ENCODE measurements at places on chromosomes 3 and 15.
A peak's percentile ranks its signal among the peaks of the same experiment; 100 is the strongest.

GRCh38 chr15:84991014-84991712 lies 9.5 kb downstream of the PDE8A start:
- DNase-seq: no peak

DNA sequence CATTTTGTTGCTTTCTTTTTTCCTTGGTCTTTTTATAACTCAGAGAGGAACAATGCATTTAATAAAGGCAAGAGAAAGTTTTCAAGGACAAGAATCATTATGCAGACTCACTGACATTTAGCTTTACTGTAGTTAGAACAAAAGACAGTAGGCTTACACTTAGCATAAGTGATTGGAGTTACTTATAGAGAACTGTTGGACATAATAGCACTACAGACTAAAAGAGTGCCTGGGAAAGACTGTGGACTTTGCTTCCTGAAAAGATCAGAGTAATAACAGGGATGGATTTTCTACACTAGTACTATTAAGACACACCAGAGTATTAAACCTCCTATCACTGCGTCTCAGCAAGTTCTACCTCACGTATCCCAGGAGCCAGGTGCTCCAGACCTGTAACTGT lies 39.3 kb upstream of the SPRED1 start:
- no peak for DNase-seq

DNA sequence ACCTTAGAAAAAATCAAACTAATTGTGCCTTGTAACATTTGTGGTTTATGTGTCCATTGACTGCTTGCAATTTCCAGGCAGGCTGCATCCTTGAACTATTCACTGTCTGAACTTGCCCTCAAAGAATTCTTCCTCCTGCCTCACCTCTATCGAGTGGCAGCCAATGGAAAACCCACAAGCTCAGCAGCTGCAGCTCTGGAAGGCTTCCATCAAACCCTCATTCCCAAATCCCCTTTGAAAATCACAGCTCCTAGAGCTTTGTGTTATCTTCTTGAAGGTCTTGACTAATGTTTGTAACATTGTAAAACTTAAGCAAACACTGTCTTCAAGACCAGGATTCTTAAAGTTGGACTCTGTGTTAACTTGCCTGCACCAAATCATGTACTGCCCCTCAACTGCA lies 81.1 kb downstream of the FILIP1L start:
- no peak for DNase-seq

DNA sequence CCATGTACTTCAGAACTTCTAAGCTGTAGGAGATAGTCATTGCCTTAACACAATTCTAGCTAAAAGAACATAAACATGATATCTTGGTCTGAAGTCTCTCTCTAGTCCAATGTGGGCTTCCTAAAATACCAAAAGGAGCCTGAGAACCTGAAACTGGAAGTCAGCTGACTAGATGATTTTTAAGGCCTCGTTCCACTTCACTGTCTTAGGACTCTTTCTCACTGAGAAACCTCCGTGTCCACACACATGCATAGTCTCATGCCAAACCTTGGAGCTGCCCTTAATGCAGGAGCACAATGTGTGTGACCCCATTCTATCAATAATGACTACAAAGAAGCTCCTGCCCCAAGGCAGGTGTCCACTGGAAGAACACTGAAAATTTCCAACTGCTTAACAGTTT lies 87.7 kb downstream of the ETFA start:
- no peak for DNase-seq

DNA sequence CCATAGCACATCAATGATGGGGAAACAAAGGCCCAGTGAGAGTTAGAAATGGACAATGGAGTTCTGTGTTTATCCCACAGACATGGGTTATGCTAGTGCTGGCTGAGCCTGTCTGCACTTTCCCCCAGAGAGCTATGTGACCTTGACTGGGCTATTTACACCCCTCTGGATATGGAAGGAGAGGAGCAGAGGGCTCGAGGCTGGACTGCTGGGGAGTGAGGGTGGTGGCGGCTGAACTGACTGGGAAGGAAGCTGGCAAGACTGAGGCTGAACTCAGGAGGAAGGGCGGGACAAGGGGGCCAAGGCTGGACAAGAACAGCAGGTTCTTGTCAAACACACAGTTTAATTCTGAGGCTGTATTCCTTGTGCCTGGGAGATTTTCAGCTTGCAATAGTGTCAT lies 10.8 kb upstream of the INSYN1 start:
- no peak for DNase-seq

DNA sequence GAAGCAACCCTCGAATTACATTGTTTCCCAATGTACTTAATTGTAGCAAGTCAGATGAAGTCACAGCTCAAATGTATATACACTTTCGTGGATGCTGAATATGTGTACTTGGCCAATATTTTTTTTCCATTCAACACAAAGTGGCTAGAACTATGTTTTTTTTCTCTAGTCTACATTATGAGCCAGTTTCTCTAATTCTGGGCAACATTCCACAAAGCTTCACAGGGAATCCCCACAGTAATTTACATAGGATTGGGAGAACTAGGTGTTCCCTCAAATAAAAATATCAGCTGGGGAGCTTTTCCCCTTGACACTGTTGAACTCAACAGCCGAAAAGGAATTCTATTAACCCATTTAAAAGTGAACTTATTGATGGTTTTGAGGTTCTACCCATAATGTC lies 493.1 kb downstream of the MECOM start:
- no peak for DNase-seq

DNA sequence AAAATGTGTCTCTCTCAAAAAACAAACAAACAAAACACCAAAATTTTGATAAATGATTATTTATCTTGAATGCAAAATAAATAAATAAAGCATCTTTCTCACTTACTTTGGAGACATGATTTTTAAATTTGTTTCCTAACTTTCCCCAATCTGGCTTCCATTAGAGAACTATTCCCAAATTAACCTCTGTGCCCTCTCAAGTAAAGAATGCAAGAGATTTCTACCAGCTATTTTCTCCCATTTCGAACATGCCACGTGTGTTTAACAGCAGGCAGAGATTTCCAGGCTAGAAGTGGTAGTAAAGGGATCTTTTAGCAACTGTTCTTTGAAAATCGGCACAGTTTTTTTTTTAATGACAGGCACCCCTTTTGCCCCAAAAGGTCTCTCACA lies 269.1 kb downstream of the SHQ1 start:
- no peak for DNase-seq

GRCh38 chr3:53137221-53137620 lies 7.0 kb upstream of the RFT1 start:
- DNase-seq: no peak

- peak; percentile 30 for DNase-seq
Measured at GRCh38 chr3:120742849-120743365, 363 bp downstream of the GTF2E1 start.

DNA sequence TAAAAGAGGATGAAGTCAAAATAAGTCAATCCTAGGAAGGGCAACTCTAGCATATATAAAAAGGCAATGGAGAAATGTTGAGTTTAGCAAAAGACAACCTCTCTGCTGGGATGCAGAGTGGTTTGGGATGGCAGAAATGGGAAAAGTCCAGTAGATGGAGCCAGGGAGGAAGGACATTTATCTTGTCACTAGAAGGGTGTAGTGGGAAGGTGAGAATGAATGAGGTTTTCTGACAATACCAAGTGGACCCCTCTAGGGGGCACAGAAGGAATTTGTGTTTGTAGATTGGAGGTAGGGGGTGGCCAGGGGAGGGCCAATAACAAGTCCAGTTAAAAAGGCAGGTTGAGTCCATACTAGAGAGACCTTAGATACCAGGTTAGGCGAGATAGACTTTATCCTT lies 80.0 kb downstream of the THSD4 start:
- DNase-seq: no peak

- no peak for DNase-seq
Measured at GRCh38 chr15:52805351-52806283, 15.5 kb upstream of the ONECUT1 start.

DNA sequence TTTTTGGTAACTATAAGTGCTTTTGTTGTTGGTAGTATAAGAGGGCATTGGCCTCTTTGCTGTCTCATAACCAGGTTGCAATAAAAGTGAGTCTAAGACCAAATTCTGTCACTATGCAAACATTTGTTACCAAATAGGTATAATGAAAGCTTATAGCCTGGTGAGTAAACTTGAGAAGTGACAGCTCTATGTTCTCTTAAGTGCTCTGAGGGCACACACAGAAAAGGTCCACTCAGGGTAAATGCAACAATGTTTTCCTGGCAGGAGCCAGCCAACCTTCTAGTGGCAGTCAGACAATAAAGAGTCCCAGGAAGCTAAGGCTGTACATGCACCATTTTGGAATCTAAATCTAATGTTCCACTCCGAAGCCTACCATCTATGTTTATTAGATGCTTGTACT lies 262.1 kb upstream of the TGFBR2 start:
- no peak for DNase-seq

- no peak for DNase-seq
Measured at GRCh38 chr3:152511904-152512303, 243.2 kb downstream of the MBNL1 start.

DNA sequence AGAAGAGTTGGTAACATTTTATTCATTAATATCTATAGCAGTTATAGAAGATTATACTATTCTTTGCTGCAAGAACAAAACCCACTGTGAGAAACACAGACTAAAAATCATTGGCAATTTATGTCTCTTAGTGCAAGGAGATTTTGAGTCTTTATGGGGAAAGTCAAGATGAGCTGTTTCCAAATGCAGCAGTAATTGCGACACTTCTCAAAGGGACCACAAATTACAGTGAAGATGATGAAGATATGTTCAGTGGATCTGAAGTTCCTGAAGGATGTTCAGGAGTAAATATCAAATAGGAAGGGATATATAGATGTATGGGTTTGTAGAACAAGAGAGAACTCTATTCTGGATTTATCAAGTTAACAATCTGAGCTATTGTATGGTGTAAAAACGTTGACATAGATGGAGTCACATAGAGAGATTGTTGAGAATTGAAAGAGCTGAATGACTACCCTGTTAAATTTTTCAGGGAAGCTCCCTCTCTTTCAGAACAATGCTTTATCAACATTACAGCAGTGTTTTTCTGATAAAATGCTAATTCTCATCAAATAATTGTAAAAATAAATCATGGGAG lies 71.8 kb downstream of the DTWD1 start:
- DNase-seq: no peak

DNA sequence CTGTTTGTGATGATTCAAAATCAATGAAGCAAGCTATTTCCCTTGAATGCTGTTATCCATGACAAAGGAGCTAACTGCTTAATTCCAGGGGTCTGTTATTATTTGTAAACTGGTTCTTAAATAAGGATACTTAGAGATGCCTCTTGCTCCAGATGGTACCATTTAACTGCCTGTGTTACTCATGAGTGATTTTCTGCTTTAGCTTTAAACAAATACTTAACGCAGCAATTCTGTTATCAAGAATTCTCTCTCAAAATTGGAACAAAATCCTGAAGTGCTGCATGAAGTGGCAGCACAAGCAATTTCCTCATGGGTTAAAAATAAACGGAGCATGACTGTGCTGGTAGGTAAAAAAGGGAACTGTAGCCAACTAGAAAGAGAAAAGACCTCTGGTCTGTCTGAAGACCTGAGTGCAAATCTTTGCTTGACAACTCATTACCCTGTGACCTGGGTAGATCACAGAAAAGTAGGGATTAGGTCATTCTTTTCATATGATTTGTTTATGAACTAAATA lies 62.5 kb upstream of the GBE1 start:
- peak; percentile 7 for DNase-seq

- no peak for DNase-seq
Measured at GRCh38 chr3:175238801-175239200, 379.7 kb downstream of the NAALADL2 start.

DNA sequence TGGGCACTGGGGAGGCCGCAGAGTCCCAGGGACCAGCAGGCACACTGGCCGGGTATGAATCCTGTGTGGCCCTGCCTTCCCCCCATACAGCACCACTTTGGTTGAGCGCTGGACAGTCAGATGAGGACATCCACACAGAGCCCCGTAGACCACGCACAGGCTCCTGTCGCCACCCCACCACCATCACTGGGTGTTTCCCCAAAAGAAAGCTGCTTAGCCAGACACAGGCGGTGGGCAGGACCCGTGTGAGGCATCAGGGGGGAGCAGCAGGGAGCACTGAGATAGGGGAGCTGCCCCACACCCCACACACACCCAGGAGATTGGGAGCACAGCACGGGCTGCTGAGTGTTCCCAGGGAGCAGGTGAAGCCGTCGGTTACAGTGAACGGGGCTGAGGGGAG lies 42.4 kb upstream of the SLC41A3 start:
- DNase-seq: no peak

DNA sequence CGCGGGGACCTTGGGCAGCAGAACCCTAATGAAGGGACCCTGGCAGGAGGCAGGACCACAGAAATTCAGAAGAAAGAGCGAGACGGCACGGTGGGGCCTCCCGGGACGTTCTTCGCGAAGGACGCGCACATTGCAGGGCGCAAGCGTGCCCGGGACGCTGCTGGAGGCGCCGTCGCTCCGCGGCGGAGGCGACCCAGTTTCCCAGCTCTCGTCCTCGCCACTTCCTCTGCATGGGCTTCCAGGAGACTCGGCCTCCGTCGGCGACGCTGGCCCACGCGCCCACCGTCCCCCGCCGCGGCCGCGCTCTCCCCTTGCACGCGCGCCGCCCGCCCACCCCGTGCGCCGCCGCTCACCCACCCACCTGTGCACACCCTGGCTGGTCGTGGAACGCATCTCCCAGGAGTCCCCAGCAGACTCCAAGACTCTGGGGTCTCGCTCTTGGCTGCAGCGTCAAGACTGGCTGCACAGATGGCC lies 31.8 kb upstream of the SMAD3 start:
- DNase-seq: no peak

GRCh38 chr3:64343689-64344430 lies 118.6 kb upstream of the PRICKLE2 start:
- no peak for DNase-seq

DNA sequence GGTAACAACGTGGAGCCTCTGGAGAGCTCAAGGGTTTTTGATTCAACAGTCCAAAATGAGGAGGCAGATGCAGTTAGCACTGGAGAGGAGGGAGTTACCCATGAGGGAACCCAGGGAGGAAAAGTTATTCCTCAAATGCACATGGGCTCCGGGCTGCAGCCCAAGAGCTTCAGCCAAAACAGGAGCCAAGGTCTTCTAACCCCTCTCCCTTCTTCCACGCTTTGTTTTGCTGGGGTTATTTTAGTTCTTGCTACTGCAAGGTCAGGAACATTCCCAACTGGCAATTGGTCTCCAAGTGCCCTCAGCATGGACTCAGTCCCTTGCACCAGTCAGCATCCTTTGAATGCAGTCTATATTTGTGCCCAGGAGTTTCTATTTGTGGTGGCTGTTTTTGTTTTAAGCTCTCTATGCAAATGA lies 90.0 kb downstream of the TGFBR2 start:
- DNase-seq: peak; percentile 20

GRCh38 chr3:123409443-123410148 lies 39.3 kb downstream of the ADCY5 start:
- no peak for DNase-seq

DNA sequence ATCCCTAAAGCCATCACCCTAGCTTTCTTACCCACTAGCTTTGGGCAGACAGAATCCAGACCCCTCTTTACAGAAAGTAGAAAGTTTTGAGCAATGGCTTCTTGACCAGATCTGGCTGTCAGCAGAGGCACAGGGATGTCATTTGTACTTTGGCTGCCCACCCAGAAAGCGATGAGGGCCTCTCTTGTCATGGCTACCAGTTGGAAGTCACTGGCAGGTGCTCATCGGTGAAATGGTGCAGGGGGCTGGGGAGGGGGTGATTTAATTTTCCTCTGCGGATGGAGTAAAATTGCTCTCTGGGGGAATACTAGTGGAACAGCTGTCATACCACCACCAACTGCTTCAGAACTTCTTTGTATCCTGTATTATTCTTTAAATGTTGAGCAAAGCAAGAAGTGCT lies 393.7 kb downstream of the LSAMP start:
- no peak for DNase-seq

- DNase-seq: no peak
Measured at GRCh38 chr3:78761126-78761525, 1006.7 kb downstream of the ROBO1 start.

- DNase-seq: no peak
Measured at GRCh38 chr3:11661052-11661656, 17.4 kb upstream of the VGLL4 start.

GRCh38 chr15:76533060-76533820 lies 196.7 kb downstream of the ISL2 start:
- no peak for DNase-seq
